ENCODE measurements at places on chromosomes 13 and 19.

DNA sequence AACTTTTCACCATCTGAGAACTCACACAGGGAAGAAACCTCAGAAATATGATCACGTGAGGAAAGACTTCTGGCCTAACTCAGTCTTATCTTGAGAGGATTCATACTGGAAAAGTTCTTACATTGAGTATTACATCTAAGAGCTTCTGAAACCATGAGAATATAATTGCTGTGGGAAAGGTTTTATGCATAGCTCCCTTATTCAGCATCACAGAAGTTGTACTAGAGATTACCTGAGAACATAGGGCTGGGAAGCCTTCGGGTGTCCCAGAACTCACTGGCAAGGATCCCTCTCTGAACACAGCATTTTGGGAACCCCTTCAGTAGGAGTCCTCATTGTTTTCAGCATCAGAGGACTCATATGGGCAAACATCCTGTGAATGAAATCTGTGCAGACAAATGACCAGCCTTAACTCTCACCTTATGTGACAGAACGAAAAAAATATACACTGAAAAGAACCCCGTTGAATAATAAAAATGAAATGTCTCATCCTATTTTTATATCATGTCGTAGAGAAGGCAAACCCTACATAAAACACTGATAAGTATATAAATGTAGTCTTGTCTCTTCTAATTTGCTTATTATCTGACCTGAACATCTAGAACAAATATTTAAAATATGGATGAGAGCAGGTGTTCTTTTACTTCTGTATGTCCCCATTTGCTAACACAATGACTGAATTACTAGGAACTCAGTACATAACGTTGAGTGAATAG is 14.2 kb downstream of the ZNF274 start:
- peak; percentile 8 for DNase-seq

- DNase-seq, result no peak
These were observed 699 bp downstream of the TMEM259 start for GRCh38 chr19:1019980-1020867.

DNA sequence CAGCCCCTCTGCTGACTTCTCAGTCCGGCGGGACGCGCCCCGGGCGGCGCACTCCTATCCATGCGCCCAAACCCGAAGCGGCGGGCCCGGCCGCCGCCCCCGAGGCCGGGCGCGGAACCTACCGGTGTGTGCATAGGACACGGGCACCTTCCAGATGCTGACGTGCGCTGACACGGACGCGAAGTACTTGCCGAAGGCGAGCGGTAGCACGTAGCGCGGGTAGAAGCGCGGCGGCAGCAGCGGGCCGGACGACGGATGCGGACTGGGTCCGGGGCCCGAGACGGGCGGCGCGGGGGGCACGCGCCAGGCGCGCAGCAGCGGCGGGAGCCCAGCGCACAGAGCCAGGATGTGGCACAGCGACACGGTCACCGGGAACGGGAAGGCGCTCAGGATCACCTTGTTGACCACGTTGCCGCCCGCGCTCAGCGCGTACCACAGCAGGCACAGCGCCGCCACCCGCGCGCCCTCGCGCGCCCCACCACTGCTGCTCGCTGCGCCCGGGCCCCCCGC is 338 bp downstream of the SLC35E1 start:
- no peak for DNase-seq

DNA sequence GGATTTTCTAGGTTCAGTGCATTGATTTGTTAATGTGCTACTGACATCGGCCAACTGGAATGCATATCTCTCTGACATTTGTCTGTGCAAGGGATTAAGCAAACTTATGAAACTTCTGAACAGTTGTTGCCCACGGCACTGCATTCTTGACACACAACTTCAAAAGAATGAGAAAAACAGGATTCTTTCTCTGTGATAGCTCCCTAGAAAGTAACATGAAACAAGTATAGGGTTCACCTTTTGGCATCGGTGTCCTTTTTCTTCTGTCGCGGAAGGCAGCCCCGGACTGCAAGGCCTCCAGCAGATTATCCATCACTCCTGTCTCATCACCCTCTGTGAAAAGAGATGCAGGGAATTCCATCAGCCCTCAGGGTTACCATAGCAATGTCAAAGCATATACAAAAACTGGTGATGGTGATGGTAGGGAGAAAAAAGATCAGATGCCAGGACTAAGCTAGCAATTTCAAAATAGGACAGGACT is 389.2 kb downstream of the DIAPH3 start:
- DNase-seq, result no peak

DNA sequence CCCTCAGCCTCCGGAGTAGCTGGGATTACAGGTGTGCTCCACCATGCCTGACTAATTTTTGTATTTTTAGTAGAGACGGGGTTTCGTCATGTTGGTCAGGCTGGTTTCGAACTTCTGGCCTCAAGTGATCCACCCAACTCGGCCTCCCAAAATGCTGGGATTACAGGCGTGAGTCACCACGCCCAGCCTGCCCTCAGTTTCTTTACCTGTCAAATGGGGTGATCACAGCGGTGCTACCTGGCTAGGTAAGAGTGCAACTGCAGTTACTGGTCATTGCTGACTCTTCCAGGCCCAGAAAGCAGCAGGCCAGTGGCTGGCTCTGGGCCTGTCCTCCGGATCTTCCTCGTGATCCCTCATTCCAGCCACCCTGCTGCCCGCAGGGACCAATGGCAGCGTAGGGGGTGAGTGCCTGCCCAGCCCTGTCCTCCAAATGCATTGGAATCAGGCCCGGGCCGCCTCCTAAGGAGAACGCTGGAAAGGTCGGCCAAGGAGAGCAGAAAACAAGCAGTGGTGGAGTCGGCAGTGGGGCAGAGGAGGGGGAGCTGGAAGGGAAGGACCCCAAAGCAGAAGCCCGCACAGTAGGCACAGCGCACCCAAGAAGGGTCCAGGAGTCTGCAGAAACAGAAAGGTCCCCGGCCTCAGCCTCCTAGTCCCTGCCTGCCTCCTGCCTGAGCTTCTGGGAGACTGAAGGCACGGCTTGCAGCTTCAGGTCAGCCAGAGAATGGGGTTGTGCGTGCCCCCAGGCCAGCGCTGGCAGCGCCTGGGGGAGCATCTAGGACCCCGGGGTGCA is 1.8 kb upstream of the SLC27A1 start:
- peak; percentile 27 for DNase-seq

- DNase-seq, result no peak
These were observed 3.0 kb downstream of the PROZ start for GRCh38 chr13:113161433-113161832.

DNA sequence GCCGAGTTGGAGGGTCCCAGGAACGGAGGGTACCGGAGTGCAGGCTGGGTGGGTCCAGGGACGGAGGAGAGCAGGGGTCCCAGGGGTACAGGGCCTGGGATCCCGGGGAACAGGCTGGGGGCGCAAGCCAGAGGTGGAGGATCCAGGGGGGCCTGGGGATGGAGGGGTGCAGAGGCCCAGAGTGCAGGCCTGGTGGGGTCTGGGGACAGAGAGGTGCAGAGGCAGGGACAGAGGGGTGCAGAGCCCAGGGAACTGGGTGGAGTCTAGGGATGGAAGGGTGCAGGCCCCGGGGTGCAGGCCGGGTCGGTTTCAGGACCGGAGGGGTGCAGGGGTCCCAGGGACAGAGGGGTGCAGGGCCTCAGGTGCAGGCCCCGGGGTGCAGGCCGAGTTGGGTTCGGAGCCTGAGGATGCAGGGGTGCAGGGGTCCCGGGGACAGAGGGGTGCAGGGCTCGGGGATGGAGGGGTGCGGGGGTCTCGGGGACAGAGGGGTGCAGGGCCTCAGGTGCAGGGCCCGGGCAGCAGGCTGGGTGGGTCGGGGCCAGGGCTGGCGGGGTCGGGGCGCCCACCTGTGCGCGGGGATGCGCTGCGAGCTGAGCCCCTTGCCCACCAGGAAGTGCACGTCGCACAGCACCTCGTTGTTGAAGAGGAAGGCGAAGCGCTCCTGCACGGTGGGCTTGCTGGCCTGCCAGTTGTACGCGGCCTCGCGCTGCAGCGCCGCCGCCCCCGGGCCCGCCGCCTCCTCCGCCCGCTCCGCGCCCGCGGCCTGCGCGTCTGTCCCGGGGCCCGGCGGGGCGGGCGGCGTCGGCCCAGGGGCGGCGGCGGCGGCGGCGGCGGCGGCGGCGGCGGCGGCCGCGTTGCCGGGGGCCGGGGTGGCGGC is 545 bp downstream of the BTBD2 start:
- DNase-seq, result no peak

- peak; percentile 77 for DNase-seq
These were observed 14.0 kb upstream of the ATP8B3 start for GRCh38 chr19:1825909-1826556.

DNA sequence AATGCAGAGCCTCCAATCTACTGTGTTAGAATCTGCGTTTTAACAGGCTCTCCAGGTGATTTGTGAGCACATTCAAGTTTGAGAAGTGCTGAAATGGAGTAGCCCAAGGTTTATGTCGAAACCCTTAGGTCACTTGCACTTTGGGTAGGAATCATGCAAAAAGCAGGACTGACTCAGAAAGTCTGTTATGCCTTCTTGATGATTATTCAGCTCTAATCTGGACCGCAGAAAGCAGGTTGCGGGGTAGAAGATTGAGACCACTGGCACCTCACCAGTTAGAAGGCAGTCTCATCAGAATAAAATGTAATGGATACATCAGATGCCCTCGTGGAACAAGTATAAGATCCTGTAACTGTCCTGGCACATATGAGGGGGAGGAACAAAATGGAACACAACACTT is 326.3 kb downstream of the DCLK1 start:
- no peak for DNase-seq

- peak; percentile 50 for DNase-seq
These were observed 141.6 kb upstream of the RFC3 start for GRCh38 chr13:33676045-33676989.

GRCh38 chr13:27171244-27171826 is at the start of gene USP12:
USP12 (minus strand) TSS chr13:27171811; CDS start chr13:27171639, 172 bp downstream.
- DNase-seq, result no peak

- DNase-seq, result no peak
These were observed 724.9 kb upstream of the MIR17HG start for GRCh38 chr13:90622541-90622940.

- no peak for DNase-seq
These were observed 56.8 kb downstream of the POLR1D start for GRCh38 chr13:27678306-27679040.

- DNase-seq, result peak; percentile 60
These were observed 55.4 kb downstream of the KCTD12 start for GRCh38 chr13:76830805-76831204.

GRCh38 chr13:25752957-25753551 is 298.8 kb downstream of the SHISA2 start:
- DNase-seq, result no peak

- no peak for DNase-seq
These were observed 523.2 kb downstream of the KLF12 start for GRCh38 chr13:73610799-73611592.

GRCh38 chr13:48258430-48258829 is 25.4 kb downstream of the ITM2B start:
- DNase-seq, result no peak

- no peak for DNase-seq
These were observed 38.9 kb downstream of the CAPN12 start for GRCh38 chr19:38705197-38706019.

- DNase-seq, result no peak
These were observed 92.9 kb downstream of the SOX1 start for GRCh38 chr13:112159575-112160547.

- DNase-seq, result no peak
These were observed at the start of gene GPR183 for GRCh38 chr13:99307247-99307646. GPR183 (minus strand) TSS chr13:99307399; CDS start chr13:99296145, 11,254 bp downstream.

GRCh38 chr13:93260591-93260990 is 34.0 kb downstream of the GPC6 start:
- no peak for DNase-seq

DNA sequence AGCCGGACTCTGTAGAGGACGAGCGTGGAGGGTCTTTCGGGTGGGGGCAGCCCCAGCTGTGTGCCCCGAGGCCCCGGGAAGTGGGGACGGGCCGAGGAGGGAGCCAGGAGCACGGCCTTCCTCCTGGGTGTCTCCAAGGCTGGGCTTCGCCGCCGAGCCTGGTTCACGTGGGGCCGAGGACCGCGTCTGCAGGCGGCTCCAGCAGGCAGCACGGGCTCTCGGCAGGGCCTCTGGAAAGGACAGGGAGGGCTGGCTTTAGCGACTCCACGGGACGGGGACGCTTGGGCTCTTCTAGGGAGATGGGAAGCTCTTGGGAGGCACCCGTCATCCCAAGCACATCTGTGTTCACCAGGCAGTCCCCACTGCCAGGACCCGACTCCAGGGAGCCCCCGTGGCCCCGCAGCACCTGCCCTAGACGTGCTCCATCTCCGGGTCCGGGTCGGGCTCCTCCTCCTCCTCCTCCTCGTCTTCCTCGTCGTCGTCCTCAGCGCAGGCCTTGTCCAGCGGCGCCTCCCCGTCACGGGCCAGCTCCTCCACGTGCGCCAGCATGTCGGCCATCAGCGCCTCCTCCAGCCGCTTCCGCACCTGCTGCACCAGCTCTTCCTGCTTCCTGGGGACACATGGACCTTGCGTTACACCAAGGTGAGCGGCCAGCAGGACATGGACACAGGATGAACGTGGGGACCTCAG is 9.9 kb upstream of the MEX3D start:
- peak; percentile 29 for DNase-seq

DNA sequence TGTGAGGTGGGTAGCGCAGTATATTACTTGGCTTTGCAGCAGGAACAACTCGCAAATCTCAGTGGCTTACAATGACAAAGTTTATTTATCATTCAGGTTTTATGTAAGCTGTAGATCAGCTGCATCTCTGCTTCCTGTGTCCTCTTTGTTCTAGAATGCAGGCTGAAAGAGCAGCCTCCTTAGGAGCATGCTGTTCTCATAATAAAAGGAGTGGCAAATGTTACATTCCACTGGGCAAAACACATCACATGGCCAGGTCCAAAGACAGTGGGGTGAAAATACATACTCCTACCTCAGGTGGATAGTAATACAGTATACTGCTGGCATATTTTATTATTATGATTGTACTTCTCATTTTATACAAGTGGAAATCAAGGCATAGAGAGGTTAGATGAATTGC is 1.2 kb upstream of the CSNK1A1L start:
- DNase-seq, result no peak

DNA sequence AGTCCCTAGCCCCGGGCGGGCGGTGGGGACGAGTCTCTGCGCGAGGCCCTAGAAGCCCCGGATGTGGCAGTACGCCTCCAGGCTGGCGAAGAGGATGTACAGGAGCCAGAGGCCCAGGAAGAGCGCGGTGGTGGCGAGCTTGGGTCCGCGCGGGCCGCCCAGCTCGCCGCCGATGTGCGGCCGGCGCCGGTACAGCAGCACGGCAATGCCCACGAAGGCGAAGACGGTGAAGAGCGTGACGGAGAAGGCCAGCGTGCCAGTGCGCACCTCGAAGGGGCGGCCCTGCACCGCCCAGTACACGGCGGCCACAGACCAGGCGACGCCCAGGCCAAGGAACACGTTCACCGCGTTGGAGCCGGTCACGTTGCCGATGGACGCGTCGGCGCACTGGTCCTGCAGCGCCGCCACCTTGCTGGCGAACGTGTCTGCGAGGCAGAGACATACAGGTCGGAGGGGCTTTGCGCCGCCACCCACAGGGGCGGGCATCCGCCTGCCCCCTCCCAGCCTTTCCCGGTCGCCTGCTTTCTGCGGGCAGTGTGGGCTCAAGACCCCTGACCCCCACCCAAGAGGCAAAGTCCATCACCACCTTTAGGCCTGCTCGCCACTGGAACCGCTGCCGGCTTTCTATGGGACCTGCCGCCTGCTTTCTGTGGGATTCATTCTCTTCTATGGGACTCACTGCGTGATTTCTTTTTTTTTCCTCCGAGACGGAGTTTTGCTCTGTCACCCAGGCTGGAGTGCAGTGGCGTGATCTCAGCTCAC is 10.9 kb upstream of the MEIS3 start:
- DNase-seq, result no peak
